ENCODE measurements at places on chromosomes 16 and 17.

GRCh38 chr16:53537626-53538025 is 34.6 kb upstream of the AKTIP start:
- DNase-seq: no peak

DNA sequence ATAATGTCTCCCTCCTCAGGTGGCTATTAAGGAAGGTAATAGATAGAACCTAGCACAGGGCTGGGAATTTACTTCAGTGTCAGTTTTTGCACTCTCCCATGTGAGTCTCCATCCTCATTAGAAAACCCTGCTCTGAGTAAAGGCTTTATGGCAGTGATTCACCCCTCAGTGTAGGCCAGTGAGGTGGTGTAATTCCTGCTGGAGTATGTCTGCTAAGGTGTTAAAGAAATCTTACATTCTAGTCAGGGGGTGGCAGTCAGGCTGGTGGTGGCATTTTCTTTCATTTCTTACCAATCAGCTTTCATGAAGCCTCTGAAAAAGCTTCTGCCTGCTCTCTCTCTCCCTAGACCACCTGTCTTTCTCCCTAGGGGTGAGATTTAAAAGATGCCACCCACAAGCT is 138.8 kb upstream of the CCL2 start:
- DNase-seq: no peak

- DNase-seq: peak; percentile 68
Measured at GRCh38 chr17:1566505-1567199, 4.1 kb upstream of the PITPNA start.

- no peak for DNase-seq
Measured at GRCh38 chr17:4536742-4537411, 18.3 kb downstream of the MYBBP1A start.

DNA sequence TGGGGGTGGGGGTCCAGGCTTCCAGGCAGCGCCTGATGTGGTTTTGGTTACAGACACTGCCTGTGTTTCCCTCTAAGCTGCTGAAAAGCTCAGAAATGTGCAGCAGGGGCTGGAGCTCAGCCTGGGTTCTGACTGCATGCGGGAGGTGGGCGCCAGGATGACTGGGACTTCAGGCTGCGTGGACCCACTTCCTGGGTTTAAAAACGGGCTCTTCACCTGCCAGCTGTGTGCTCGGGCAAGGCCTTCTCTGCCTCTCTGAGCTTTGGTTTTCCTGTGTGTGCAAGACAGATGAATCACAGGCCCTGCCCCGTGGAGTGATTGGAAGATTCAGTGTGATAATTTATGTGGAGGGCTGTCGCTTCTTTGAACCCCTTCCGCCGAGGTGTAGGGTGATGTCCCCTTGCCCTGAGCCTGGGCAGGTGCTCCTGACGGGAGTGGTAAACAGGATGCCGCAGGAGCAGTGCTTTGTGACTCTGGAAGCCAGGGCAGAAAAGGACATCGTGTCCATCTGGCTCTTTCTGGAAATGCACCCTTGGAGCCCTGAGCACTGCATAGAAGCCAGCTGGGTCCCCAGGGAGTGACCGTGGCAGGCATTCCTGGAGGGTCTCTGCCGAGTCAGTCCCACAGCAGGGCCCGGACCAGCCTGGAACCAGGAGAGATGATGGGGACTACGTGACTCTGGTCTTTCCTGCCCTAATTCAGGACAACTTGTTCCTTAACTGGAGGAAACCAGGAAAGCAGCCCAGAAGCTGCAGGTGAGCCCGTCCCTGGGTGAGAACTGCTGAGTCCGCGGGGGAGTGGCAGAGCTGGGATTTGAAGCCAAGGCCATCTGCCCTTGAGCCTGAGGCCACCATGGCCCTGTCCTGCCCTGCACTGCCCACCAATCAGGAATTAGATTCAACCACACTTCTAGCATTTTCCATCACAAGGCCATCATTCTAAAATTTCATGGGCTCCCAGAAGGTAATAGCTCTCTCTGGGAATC is 28.5 kb upstream of the SLC7A5 start:
- DNase-seq: peak; percentile 26

GRCh38 chr16:29821643-29822115 is 1.4 kb downstream of the MVP start:
- no peak for DNase-seq

- DNase-seq: no peak
Measured at GRCh38 chr16:12655537-12655936, 148.2 kb downstream of the CPPED1 start.

GRCh38 chr16:23952971-23953300 is 117.2 kb downstream of the PRKCB start:
- no peak for DNase-seq

GRCh38 chr17:64617125-64617780 is 44.9 kb downstream of the SMURF2 start:
- no peak for DNase-seq

DNA sequence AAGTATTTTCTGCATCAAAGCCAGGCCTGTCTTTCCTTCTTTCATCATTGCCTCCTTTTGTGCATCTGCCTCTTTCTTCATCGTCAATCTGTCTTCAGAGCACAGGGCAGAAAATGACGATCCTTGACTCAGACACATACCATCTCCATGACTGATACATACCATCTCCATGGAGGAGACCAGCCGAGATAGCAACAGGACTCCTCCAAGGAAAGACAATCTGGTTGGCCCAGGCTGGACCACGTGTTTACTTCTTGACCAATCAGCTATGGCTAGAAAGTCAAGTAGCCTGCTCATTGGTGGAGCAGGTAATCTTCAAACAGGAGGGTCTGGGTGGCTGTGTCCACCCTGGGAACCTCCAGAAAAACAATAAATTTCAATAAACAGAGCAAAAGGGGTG is 164.6 kb downstream of the CPPED1 start:
- no peak for DNase-seq

GRCh38 chr17:75118307-75118706 is 8.5 kb downstream of the ARMC7 start:
- DNase-seq: no peak

- DNase-seq: no peak
Measured at GRCh38 chr17:13106171-13106570, 88.3 kb upstream of the ELAC2 start.

DNA sequence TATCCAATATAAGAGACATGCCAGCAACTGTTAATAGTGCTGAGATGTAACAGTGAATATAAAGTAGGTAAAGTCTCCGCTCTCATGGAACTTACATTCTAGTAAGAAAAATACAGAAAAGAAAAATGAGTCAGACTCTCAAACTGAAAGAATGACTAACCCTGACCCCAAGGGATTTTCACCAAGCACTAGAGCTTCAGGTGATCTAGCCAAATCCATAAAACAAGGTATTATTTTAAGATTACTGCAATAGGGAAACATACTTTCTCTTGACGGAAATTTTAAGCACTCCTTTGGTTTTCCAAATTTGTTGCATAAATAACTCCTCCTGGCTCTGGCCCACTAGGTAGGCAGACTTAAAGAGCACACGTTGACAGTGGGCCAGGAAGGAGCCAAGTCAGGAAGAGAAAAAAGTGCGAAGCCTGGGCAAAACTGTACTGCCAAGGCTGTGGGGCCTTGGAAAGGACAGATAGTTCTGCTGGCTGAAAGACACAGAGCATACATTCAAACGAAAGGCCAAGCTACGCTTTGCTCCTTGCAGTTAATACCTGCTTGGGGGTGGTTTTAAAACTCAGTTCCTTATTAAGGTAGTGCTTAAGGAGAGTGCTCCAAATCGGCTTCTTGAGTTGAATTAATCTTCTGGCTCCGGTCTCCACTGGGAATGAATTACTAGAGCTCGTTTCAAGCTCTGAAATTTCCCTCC is 1.4 kb downstream of the GOT2 start:
- DNase-seq: no peak

GRCh38 chr17:63258785-63259184 is 187.3 kb downstream of the CYB561 start:
- DNase-seq: no peak

DNA sequence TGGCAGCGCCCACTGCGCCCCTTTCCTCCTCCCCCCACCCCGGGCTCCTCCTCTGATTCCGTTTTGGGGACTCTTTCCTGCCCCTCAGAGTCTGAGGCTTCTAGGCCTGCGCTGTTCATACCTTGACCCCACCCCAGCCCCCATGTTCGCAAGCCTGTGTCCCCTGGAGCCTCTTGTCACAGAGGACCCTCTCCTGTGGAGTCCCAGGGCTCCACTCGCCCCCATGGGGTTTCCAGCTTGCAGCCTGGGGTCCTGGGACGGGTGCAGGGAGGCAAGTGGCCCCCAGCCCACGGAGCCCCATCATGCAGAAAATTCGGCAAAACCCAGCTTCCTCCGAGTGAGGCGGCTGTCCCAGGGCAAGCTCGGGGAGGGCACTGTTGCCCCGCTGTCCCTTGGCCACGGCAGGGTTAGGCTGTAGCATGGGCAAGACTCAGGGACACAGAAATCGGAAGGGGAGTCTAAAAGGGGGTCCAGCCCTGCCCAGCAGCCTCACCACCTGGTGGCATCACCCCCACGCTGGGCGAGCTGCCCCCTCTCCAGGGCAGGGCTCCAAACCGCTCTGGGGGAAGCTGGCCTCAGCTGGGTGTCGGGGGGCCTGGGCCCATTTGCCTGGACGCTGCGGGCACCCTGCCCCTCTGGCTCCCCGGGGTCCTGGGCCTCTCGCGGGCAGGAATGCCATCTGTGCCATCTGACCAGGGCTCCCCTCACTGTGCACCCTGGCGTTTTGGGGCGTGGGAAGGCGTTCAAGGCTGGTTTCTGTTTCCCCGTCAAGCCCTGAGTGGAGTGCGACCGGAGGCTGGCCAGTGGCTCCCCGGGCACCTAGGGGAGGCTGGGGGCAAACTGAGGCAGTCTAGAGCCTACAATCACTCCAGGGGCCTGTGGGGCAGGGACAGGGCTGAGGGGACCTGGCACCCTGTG is 11.5 kb upstream of the BAHCC1 start:
- no peak for DNase-seq

DNA sequence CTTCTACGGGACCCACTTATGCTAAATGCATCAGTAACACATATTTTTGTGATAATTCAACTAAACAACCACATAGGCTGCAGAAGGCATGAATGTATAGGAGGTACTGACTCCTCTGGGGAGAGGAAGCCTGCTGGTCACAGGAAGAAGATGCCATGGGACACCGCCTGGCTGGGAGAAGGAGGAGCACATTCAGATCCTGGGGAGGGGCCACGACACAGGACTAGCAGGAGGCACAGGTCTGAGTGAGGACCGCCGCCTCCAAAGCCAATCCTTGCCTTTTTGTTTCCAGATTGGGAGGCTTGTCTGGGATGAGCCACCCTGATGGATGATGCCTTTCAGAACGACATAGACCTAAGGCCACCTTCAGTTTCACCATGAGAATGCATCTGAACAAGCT is 34.6 kb downstream of the MBTPS1 start:
- DNase-seq: no peak

DNA sequence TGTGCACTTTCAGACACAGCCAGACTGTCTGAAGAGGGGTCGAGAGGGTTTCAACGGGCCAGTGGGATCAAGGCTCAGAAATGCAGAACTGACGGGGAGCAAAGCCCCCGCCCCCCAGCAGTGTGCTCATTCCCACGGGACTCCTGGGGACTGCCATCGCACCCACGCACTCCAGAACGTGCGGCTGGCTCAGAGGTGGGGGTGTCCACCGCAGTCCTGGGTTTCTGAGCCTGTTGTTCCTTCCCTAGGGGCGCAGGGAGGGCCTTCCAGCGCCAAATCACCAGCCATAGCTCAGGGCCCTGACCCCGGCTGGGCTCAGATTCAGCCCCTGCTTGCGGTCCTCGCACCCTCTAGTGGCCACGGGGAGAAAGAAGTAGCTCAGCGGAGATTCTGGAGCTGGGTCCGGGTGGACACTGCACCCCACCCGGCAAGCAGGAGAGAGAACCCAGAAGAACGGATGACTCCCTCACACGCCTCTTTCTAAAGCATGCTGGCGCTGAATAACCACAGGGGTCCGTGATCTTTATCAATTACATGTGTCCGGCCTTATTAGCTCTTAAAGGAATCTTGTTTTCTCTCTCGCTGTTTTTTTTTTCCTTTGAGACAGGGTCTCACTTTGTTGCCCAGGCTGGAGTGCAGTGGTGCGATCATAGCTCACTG is 45.0 kb upstream of the USP7 start:
- DNase-seq: peak; percentile 63

DNA sequence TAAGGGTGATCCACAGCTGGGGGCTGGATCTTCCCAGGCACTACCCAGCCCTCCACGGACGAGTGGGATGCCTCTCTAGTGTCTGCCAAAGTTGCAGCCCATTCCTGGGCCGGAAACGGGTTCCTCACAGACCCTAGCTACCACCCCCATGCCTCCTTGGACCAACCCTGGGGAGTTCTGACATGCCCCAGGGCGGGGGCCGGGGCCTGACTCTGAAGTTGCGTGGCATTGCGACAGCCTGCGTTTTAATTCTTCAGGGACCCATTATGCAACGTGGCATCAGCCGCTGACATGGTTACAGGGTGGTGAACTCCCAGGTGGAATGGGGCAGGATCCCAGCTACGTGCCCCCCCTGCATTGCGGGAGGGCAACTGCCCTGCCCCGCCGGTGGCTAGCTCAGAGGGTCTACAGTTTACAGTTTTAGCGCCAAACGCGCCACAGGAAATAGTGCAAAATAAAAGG is 2.7 kb downstream of the CBX4 start:
- no peak for DNase-seq

- DNase-seq: peak; percentile 58
Measured at GRCh38 chr16:78235168-78235800, 135.8 kb downstream of the WWOX start.

- DNase-seq: no peak
Measured at GRCh38 chr16:10685709-10686108, 9.0 kb downstream of the TEKT5 start.

DNA sequence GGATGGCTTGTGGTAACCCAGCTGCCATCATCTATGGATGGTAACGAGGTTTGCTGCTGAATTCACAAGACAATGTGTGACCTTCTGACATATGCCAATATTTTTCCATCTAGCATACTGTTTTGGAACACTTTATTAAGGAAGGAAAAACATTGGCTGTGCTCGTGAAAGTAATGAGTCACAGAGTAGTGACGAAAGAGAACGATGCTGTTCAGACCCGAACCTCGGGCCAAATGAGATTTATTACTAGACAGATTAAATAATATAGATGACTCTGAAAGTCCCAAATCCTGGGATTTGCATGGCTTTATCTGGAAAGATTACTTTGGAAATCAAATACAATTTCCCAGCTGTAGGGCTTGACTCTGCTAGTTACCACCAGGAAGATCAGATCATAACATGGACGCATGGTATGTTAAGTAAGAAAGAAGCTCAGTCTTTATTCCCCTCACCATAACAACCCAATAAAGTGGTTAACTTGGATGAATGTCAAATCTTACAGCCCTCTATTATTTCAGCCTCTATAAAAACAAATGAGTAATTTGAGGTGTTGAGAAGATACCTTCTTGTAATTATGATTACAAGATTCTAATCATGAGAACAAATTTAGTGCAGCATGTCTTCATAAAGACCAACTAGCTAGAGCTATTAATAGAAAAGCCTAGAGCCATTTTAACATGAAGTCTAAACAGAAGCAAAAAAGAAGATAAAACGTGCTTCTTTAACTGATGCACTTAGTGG is 32.6 kb downstream of the ERN1 start:
- no peak for DNase-seq

GRCh38 chr16:28033870-28034269 is 29.6 kb downstream of the GSG1L start:
- no peak for DNase-seq

Data from CD4-positive, alpha-beta T cell treated with Interleukin-4 for 1 hour (primary cell).